ENCODE measurements at places on chromosomes 6 and 20.

- DNase-seq = no peak
Observed at GRCh38 chr6:137699031-137699683, 167.9 kb upstream of the TNFAIP3 start.

GRCh38 chr6:42276034-42276890 lies 58.6 kb upstream of the MRPS10 start:
- DNase-seq = no peak

- DNase-seq = no peak
Observed at GRCh38 chr6:89281779-89282246, 33.3 kb downstream of the GABRR2 start.

- no peak for DNase-seq
Observed at GRCh38 chr6:165678904-165679303, 15.9 kb upstream of the PDE10A start.

- DNase-seq = no peak
Observed at GRCh38 chr6:4759997-4760396, 16.2 kb upstream of the CDYL start.

GRCh38 chr6:148760568-148761526 lies 14.0 kb downstream of the UST start:
- no peak for DNase-seq

GRCh38 chr6:36962874-36963273 lies 8.3 kb downstream of the PI16 start:
- DNase-seq = peak; percentile 54

- DNase-seq = peak; percentile 34
Observed at GRCh38 chr20:24100370-24101011, 111.9 kb upstream of the GGTLC1 start.

GRCh38 chr20:14707865-14708596 lies 370.6 kb upstream of the FLRT3 start:
- no peak for DNase-seq

DNA sequence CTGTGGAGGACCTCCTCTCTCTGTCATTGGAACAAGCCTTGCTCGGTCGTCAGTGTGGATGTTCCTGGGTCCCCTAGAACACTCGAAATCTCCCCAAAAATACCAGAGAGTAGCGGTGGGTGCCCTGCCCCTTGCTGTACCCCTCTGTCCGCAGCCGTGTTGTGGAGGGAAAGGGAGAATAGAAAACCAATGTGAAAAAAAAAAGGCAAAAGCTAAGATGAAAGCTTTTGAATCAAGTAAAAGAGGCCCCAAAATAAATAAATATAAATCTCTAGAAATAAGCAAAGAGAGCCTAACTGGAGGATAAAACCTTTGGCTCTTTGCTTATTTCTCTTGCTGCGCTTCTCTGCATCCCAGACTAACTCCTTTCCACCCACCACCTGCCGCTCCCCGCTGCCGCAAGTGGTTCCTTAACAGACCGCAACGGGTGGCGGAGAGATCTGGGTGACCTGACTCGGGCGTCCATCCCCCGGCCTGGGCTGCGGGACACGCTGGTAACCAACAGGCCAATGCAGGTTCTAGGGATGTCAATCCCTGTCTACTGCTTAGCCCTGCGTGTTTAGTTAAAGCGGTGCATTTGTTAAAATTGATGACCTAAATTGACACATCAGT lies 110.0 kb downstream of the GPX5 start:
- DNase-seq = no peak

DNA sequence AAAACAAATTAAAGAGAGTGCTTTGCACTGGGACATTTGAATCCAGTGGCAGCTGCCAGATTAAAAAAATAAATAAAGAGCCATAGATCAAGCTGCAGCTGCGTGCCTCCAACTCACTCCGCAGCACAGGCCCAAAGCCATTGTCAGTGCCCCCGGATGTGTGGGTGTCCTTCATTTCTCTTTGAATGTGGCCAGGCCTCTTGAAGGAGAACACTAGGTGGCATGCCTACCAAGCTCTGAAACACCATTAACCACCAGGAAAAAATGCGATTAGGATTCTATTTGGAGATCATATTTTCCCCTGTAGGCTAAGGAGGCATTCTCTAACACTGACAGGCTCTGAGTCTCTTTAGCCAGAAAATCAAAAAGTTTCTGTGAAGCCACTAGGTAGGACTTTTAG lies 549.8 kb downstream of the PRKN start:
- no peak for DNase-seq

GRCh38 chr6:43992126-43992663 lies 135.1 kb downstream of the MRPL14 start:
- no peak for DNase-seq

GRCh38 chr6:20192625-20193024 lies 19.6 kb downstream of the MBOAT1 start:
- no peak for DNase-seq

DNA sequence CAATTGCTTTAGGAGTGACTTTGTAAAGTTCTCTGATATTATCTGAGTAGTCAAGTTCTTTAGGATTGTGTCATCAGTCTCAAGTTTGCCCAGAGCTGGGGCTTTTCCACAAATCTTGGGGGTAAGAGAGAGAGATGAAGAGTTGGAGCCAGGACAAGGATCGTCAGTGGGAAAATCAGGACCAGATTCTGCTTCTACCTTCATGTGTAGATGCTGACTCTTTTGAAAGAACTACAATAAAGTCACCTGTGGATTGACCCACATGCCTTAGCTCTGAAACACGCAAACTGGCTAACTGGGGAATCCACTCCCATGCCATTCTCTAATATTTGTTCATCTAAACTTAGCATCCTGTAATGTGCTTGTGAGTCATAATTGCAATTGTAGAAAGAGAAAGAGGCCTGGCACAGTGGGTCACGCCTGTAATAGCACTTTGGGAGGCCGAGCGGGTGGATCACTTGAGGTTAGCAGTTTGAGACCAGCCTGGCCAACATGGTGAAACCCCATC lies 15.6 kb upstream of the BICRAL start:
- no peak for DNase-seq

- no peak for DNase-seq
Observed at GRCh38 chr6:166486536-166486880, 100.0 kb downstream of the RAMACL start.

- DNase-seq = peak; percentile 78
Observed at GRCh38 chr20:38804682-38805501, 605 bp upstream of the PPP1R16B start.

- no peak for DNase-seq
Observed at GRCh38 chr6:15827496-15828255, 164.8 kb upstream of the DTNBP1 start.

GRCh38 chr6:54366667-54367327 lies 58.6 kb downstream of the TINAG start:
- no peak for DNase-seq

- no peak for DNase-seq
Observed at GRCh38 chr6:161540532-161540931, 266.7 kb upstream of the AGPAT4 start.

- no peak for DNase-seq
Observed at GRCh38 chr6:43916924-43917877, 147.2 kb downstream of the VEGFA start.

GRCh38 chr6:167211295-167211648 lies 53.5 kb upstream of the GPR31 start:
- no peak for DNase-seq

GRCh38 chr20:50772420-50773185 lies 22.3 kb upstream of the BCAS4 start:
- no peak for DNase-seq

DNA sequence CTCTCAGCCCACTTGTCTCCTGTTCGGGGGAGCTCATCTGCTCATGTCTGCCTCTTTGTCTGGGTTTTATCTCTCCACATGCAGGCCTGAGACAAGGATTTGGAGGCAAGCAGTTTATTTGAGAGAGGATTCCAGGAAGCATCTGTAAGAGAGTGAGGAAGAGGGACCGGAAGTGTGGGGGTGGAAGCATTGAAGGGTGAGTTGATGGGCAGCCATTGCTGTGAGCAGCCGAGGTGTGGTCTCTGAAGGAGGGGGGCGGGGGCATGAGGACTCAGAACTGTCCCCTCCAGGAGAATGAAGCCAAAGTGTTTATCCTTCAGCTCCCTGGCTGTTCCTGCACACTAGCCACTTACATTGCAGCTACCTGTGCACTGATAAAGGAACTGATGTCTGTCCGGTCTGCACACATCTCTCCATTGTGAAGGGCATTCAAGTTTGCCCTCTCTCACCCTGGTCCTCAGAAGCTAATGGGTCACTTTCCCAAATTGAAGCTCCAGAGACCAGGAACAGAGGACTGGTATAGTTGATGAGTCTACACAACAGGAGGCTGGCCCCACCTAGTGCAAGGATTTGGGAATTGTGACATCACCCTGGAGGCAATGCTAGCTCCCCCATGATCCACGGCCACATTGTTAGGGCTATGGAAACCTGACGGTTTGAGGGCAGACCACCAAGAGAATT lies 100.5 kb upstream of the FOXA2 start:
- DNase-seq = no peak

- DNase-seq = no peak
Observed at GRCh38 chr6:90691823-90692222, 105.0 kb upstream of the MAP3K7 start.

DNA sequence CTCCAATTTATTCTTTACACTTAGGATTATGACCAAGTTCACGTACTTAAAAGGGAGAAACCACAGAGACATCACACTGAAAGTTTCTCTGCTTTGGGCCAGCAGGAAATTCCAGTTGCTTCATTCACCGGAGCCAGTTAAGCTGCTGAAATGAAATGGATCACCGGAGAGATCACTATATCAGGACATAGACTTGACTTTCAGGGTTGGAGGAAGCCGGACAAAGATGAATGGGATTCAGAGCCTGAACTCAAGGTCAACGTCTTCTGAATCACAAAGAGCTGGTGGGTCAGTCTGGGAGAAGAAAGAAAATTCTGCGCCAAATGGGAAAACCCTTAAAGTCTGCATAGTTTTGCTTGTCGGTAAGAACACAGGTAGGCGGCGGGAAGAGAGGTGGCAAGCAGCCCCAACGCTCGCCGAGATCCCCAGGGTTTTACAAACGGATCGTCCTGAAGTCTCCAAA lies 81.9 kb upstream of the CCDC28A start:
- no peak for DNase-seq

- DNase-seq = no peak
Observed at GRCh38 chr6:41443616-41444525, 102.3 kb upstream of the FOXP4 start.

- DNase-seq = no peak
Observed at GRCh38 chr20:37935435-37935834, 32.5 kb downstream of the VSTM2L start.

- no peak for DNase-seq
Observed at GRCh38 chr20:9036593-9036992, 32.3 kb upstream of the PLCB4 start.

- DNase-seq = no peak
Observed at GRCh38 chr6:51152594-51152993, 333.9 kb downstream of the TFAP2B start.

GRCh38 chr20:10508468-10509251 lies 73.6 kb downstream of the SLX4IP start:
- no peak for DNase-seq

DNA sequence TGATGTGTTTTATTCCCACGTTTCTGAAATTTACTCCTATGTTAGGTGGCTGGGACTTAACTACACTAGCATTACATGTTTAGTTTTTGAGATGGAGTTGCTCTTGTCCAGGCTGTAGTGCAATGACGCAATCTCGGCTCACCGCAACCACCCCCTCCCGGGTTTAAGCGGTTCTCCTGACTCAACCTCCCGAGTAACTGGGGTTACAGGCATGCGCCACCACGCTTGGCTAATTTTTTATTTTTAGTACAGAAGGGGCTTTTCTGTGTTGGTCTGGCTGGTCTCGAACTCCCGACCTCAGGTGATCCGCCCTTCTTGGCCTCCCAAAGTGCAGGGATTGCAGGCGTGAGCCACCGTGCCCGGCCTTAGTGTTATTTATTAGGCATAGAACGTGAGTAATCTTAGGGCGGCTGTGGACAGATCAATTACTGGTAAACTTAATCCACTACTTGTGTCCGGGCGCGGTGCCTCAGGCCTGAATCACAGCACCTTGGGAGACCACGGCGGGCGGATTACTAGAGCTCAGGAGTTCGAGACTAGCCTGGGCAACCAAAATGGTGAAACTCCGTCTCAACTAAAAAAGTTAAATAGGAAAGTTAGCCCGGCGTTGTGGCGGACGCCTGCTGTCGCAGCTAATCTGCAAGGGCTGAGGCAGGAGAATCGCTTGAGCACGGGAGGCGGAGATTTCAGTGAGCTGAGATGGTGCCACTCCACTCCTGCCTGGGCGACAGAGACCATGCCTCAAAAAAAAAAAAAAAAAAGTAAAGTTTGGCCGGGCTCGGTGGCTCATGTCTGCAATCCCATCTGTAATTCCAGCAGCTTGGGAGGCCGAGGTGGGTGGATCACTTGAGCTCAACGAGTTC lies 123.7 kb upstream of the BTN3A2 start:
- peak; percentile 77 for DNase-seq

DNA sequence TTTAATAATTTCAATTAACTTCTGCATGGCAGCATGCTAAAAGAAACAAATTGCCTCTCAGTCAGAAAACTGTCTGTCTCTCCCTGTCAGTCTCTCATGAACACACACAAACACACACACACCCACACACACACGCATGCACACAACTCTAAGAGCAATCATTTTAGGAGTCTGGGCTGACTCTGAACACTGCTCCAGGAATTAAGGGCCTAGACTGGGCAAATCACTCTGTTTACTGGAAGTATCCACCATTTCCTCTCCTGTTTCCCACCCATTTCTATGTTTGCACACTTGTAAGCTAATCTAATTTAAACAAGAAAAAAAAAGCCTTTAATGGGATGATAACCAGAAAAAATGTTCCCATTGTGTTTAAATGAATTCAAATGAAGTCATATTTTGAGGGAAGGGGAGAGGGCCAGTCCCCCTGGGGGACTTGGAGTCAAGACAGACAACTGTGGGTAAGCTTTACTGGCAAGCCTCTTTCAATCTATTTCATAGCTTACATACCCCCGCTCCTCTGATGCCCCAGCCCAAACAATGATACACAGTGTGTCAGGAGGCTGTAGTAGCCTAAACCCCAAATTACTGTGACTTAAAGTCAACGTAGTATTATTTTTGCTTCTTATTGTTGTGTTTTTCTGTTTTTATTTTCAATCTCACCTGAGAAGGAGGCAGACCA lies 447.8 kb upstream of the FLRT3 start:
- DNase-seq = no peak

- DNase-seq = no peak
Observed at GRCh38 chr20:10758446-10758845, 84.6 kb upstream of the JAG1 start.

GRCh38 chr6:108616544-108616943 lies 55.8 kb downstream of the FOXO3 start:
- no peak for DNase-seq

DNA sequence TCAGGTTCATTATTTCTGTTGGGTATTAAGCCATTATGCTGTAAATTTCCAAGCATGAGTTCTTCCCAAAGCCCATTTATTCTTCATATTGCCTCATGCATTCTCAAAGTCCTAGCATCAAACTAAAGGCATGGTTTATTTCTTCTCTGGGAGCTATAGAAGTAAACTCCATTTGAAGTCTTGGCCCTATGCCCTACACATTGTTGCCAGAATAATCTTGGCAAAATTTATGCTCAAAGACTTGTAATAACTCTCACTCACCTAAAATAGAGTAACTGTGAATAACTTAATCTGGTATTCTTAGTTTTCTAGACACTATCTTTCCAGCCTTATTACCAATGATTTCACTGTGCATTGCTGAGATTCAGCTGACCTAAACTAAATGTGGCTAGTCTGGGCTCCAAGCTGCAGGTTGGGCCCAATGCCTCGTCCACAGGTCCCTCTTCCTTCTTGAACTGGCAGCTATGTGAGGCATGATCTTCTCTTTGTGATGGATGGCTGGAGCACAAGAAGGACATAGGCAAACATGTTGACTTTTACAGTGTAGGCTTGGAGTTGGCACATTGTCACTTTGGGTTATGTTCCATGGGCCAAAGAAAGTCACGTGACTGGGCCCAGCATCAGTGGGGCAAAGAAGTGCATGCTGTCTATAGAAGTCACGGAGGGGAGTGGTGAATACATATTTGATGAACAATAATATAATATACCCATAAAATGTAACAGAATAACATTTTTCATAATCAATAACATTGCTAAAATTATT lies 39.1 kb upstream of the ANKEF1 start:
- DNase-seq = no peak

All from T-helper 1 cell (primary cell).